NCI-H1092 (cell line): ENCODE measurements at places on chromosomes 2 and 18.

GRCh38 chr2:62672601-62673000 is 32.9 kb upstream of the EHBP1 start:
- DNase-seq, result no peak

DNA sequence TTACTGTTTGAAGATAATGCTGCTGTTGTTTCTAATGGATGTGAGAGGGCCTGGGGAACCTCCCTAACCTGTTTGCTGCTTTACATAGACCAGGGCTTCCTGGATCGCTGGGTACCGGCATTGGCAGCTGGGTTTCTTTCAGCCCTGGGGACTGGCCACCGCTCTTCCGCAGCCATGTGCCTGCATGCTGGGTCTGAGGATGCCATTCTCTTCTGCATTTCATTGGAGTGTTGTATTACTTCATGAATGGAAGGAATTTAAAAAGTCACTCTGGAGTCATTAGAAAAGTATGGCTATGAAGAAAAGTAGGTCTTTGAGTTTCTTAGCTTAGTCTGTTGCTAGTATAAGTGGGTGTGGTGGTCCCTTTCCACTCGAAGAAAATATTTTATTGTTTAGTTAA is 107.3 kb upstream of the MGAT5 start:
- DNase-seq, result no peak

GRCh38 chr18:68847219-68847837 is 49.4 kb downstream of the CCDC102B start:
- DNase-seq, result no peak

DNA sequence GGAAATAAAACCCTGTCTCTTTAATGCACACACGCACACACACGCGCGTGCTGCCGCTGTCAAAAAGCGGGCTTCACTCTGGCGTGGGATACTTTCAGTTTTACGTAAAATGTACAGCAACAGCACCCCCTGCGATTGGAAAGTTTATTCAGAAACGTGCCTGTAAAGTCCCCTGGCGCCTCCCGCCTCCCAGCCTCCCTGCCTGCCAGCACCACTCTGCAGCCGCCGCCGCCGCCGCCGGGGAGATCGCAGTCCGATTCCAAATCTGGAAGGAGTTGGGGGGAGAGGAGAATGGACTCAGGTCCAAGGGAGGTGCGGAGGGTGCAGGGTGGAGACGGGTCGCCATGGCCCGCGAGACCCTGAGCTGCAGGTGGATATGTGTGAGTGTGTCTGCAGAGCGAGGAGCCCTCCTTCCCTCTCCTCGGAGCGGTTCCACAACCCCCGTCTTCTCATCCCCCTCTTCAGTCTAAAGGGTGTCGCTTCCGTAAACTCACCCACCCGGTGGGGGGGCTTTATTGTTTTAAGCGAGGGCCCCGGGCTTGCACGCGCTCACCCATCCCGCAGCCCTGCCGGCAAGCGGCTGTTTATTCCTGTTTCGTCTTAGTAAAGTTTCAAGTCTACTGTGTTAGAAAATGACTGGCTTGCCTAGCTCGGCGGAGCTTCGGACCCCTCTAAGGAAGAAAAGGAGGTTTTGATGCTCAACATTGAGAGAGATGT is 1.8 kb upstream of the BCL11A start:
- no peak for DNase-seq

GRCh38 chr2:171394164-171394740 is 39.5 kb downstream of the METTL8 start:
- no peak for DNase-seq

DNA sequence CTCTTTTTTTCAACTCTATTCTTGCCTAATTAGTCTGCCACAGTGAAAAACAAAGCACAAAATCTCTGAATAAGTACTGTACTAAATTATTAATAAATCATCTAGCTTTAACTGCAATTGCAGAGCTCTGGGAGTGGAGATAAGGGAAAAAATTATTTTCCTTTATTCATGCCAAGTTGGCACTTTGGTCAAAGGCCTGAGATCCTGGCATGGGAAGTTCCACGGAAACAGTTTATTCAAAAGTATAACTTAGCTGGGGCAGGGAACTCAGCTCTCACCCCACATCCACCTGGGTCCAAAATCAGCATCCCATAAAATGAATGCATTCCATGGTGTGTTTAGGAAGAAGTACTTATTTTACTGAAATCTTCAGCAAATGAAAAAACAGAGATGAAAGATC is 185.2 kb upstream of the APCDD1 start:
- no peak for DNase-seq

DNA sequence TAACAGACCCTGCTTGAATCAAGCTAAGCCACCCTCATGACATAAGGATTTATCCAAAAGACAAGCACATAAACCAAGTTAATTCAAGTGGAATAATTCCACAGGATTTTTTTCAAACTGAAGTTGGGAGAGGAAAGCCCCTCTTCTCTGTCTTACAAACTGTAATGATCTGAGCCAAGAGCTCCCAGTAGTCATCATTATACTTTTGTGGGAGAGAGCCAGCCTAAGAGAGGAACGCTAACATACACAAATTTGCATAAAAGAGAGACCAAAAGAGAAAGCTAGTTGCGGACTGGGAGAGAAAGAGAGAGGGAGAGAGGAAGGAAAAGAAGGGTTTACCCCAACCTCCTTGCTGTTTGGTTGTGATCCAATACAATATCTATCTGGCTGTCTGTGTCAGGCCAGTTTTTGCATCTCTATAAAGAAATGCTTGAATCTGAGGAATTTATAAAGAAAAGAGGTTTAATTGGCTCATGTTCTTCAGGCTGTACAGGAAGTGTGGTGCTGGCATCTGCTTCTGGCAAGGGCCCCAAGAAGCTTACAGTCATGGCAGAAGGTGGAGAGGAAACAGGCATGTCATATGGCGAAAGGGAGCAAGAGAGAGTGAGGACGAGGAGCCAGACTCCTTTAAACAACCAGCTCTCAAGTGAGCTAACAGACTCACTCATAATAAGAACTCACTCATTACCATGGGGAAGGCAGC is 20.8 kb upstream of the PUM2 start:
- no peak for DNase-seq

- DNase-seq, result no peak
Observed at GRCh38 chr18:68705119-68705518, 9.8 kb downstream of the TMX3 start.

DNA sequence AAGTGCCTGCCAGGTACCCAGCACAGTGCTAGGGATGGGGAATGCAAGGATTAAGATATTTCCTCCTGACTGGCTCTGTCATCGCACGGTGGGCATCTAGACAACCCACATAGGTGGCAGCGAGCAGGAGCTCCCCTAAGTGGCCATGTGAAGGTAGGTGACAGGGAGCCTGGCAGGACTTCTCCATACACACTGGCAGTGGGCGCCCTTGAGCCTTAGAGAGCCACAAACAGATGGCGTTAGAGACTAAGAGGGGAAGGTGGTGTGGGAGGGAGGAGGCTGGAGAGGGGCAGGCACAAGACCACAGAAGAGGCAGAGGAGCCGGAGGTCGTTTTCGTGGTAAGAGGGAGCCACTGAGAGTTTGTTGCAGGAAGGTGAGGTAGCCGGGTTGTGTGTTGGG is 15.2 kb downstream of the PRELID3A start:
- DNase-seq, result no peak

GRCh38 chr2:10285556-10286198 is 17.0 kb upstream of the HPCAL1 start:
- DNase-seq, result no peak

GRCh38 chr2:230541934-230542380 is 126.0 kb downstream of the SP100 start:
- no peak for DNase-seq

DNA sequence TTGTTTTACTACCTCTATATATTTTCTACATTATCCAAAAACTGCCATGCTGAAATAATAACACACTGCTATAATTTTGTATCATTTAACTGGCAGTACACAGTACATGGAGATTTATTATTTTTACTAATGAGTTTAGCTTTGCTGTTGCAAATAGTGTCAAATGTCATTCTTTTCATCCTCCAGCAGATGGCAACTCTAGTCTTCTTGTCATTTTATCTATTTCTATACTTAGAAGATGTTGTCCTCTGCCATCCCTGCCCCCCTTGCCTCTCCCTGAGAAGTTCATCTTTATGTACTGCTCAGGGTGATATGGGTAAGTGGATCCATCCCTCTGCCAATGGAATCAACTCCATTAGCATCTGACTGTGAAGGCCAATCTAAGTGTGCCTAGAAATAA is 21.7 kb upstream of the LRRTM1 start:
- DNase-seq, result peak; percentile 0

- DNase-seq, result no peak
Observed at GRCh38 chr18:37274309-37275236, 291.0 kb downstream of the CELF4 start.

GRCh38 chr2:232870766-232871371 is 805 bp downstream of the SNORC start:
- no peak for DNase-seq

- DNase-seq, result no peak
Observed at GRCh38 chr2:121697108-121697631, 39.5 kb downstream of the NIFK start.

DNA sequence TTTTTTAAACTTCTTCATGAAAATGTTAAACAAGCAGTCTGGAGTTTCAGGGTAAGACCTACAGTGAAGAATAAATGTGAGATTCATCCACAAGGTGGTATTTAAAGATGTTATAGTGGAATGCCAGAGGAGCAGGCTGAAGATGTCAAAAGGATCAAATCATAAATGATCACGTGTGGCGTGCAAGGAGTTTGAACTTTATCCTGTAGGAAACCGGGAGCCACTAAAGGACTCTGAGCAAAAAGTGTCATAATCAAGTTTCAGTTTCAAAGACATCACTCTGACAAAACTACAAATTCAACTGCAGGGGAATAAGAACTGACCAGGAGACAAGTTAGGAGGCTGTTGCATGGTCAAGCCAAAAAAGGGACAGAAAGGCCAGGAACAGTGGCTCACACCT is 19.9 kb downstream of the NHEJ1 start:
- DNase-seq, result no peak

- no peak for DNase-seq
Observed at GRCh38 chr2:239194731-239195317, 206.0 kb downstream of the HDAC4 start.

- no peak for DNase-seq
Observed at GRCh38 chr2:102065675-102066252, 74.0 kb downstream of the IL1R2 start.

- no peak for DNase-seq
Observed at GRCh38 chr2:238699307-238700116, 148.4 kb upstream of the TWIST2 start.

DNA sequence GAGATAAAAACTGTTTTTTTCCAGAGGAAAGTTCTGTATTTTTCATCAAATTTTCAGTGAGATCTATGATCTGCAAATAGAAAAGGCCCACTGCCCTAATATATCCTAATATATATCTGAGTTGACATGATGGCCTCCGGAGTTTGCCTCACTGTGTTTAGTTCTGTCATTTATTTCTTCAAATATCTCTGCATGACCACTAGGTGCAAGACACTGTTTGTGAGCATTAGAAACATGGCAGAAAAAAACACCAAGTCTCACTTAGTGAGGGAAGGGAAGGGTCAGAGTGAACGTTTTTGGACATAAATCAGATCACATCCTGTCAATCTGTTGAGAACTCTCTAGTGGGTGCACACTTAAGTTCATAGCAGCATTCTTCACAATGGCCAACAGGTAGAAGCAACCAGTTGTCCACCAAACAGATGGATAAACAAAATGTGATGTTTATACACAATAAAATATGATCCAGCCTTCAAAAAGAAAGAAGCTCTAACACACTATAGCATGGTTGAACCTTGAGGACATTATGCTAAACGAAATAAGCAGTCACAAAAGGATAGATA is 53.4 kb downstream of the SPIRE1 start:
- no peak for DNase-seq

DNA sequence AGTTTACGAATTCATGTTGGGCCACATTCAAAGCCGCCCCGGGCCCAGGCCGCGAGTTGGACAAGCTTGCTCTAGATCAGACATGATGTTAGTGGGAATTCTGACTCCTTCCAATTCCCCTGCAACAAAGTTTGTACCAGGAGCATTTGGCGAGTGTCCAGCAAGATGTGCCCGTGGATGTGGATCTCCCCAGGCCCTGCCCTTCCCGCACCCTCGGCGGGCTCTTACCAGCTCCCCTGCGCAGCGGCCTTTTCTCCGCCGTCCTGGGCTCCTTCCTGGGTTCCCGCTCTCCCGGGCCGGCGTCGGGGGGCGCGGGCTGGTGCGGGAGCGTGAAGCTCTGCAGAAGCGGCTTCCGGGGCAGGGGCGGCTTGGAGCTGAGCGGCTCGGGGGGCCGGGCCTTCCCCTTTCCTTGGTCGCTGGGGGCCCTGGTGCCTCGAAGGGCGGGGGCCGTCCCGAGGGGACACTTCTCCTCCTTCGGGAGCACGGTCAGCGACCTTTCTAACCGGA is 90.8 kb upstream of the MGAT4A start:
- no peak for DNase-seq

DNA sequence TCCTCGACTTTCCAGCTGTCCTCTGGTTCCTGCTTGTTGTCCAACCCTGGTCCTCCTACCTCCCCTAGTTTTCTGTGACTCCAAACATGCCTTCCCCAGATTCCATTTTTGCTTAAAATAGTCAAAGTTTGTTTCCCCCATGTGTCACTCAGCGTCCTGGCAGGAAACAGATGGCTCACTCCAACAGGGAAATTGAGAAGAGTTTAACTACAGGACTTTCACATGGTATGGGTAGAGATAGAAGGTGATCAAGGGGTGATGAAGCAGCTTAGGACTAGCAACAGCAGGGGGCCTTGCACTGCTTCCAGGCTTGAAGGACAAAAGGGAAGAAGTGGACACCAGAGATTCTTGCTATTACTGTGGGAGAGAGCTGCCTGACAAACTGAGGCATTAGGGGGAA is 6.1 kb upstream of the CUL3 start:
- DNase-seq, result no peak

GRCh38 chr18:69757733-69758132 is 189.9 kb downstream of the CD226 start:
- no peak for DNase-seq

- no peak for DNase-seq
Observed at GRCh38 chr2:236286873-236287545, 22.8 kb upstream of the ASB18 start.

DNA sequence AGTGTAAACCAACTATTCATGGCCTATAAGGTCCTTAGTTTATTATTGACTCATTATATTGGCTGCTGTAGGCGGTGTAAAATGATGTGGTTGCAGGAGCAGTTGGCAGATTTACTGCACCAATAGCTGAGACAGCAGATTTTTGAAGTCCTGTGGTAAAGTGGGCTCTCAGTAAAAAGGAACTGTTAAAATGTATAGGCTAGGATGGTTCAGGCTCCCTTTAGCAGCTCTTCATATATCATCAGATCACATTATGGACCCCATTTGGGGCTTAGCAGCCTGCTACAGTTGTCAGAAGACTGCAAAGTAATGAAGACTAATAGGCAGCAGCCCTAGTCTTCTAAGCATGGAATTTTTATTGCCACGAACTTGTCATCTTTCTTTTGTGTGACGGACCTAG is 27.8 kb downstream of the MTX2 start:
- no peak for DNase-seq

- DNase-seq, result no peak
Observed at GRCh38 chr2:22970284-22970975, 414.5 kb upstream of the KLHL29 start.
